A673 (cell line): ENCODE measurements at places on chromosomes 2 and 18. TPM values are rescaled to one million over a fixed set of nuclear protein-coding genes. Genes with fewer than 3 reads are reported as not detected.

The DNAH7 gene
- total RNA-seq = 0.95 and 1.9 TPM in 2 replicates

GRCh38 chr2:41967476-41968181 is 80.2 kb upstream of the PKDCC start:
- no peak for DNase-seq

DNA sequence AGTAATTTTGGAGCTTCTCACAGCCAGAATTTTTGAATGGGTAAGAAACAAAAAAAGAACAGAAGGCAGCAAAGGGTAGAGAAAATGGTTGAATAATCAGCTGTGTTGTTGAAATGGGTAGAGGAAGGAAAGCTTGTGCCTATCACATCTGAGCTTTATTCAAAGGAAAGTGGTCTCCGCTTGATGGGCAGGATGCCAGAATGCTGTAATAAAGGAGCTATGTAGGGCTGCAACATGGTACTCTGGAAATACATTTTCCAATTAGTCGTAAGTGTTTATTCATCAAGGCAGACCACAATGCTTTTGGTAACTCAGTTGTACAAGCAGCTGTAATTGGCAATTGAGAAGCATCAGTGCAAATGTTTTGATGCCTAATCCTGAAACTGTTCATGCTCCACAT is 196.9 kb downstream of the ICOS start:
- DNase-seq = no peak

DNA sequence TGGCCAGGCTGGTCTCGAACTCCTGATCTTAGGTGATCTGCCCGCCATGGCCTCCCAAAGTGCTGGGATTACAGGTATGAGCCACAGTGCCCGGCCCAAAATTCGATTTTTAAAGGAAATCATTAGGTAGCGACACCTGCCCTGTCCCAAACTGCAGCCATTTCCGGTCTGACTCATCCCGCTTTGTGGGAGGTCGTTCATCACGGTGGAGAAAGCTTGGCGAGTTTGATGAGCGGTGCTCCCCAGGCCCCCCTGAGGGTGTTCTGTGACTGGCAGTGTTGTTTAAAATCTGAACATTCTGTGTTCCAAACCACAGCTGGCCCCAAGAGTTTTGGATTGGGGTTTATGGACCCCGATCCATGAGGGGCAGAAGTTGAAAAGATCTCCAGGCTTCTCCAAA is 53.0 kb upstream of the GLI2 start:
- peak; percentile 19 for DNase-seq
